OCI-LY7 (cell line): ENCODE measurements at places on chromosomes 12 and 14. TPM values are rescaled to one million over a fixed set of nuclear protein-coding genes. Genes with fewer than 3 reads are reported as not detected.

CHST11 gene
- 15.2 and 16.8 TPM in 2 replicates for total RNA-seq

- DNase-seq = no peak
Observed at GRCh38 chr14:104424406-104425072, 155.0 kb upstream of the C14orf180 start.

DNA sequence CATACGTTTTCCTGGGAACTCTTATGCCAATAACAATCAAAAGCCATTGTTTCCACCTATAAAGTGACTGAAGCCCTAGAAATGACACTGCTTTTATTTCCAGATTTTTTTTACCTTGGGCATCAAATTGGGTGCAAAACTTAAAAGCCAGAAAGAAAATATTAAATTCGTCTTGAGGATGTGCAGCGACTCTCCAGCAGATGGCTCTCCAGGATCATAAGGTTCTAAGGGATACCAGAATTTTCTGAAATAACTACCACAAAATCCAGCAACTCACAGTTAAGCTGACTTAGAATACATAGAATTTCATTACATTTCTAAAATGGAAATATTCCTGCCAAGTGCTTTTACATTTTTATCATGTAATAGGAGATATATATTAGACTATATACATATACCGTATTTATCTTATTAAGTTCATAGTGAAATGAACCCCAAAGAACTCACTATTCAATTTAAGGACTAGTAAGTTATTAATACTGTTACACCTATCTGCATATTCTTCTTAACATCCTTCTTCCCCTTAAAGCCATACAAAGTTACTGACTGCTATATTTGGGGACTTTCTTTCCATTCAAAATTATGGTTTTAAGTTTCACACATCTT is 44.0 kb downstream of the ARMH4 start:
- DNase-seq = peak; percentile 56

DNA sequence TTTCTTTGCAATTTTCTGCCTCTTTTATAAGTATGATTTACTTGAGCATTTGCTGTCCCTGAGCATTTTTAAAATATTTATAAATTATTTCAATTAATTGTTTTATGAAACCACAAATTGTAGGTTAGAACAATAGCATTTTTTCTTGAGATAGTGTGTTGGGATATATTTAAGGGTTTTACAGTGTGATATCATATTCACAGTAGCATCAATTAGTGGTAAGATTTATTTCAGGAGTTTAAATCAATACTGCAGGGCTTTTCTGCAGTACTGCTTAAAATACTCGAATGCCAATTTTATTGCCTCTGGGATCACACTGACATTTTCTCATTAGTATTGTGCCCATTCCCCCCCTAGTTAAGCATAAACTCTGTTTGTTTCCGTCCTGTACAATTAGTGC is 82.2 kb downstream of the BHLHE41 start:
- DNase-seq = no peak

DNA sequence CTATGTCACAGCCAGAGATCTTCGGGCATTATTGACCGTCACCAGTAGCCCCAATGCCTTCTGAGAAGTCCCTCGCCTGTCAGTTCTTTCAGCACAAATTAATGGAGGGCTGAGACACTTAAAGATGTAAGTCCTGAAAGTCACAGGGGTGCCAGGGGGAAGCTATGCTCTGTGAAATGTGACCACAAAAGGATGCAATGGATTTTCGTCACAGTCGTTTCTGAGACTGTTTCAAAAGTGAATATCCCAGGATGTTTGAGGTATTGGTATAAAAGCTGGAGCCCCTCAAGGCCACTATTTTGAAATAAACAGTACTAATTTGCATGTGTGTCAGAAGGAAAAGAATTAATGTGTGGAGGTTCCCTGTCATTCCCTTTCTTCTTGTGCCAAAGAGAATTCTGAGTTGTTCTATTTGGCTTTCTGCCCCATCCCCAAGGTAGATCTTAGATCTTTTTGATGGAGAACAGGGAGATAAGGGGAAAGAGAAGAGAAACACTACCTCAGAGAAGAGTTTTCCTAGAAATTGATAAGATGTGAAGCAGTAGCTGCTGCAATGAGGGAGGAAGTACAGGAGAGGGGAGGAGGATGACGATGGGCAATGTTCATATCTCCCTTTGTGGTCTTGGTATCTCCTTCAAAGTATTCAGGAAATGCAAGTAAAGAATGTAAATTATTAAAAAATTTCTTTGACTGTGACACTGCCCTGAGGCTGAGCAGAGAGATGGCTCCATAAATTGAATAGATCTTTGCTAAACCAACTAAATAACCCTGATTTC is 101.8 kb upstream of the NAP1L1 start:
- no peak for DNase-seq
